Activated CD4-positive, alpha-beta T cell treated with anti-CD3 and anti-CD28 coated beads for 36 hours (primary cell): ENCODE measurements at places on chromosomes 11 and 22. TPM values are rescaled to one million over a fixed set of nuclear protein-coding genes. Genes with fewer than 3 reads are reported as not detected.

- H3K4me1 ChIP-seq: peaks cover 10% of the 10 kb centered on the region
- DNase-seq: peak; percentile 2
- peaks cover 5% of the 10 kb centered on the region for H3K36me3 ChIP-seq
- no peak overlapping the region for H3K4me3 ChIP-seq
- no peak overlapping the region for H3K27ac ChIP-seq
Observed at GRCh38 chr11:2769409-2770095, 69.8 kb upstream of the KCNQ1OT1 start.

The OR10G7 gene
- total RNA-seq: not detected

GRCh38 chr11:125271483-125272091, 107.0 kb downstream of the PKNOX2 start:
- no peaks in the 10 kb centered on the region for H3K36me3 ChIP-seq
- H3K4me3 ChIP-seq: no peak overlapping the region
- no peak for DNase-seq
- H3K27ac ChIP-seq: no peak overlapping the region
- H3K27me3 ChIP-seq: peaks cover 11% of the 10 kb centered on the region

GRCh38 chr11:67054836-67055523, 1.7 kb upstream of the RHOD start:
- H3K4me3 ChIP-seq: no peak overlapping the region
- no peaks in the 10 kb centered on the region for H3K36me3 ChIP-seq
- peaks cover 6% of the 10 kb centered on the region for H3K27me3 ChIP-seq
- H3K4me1 ChIP-seq: peaks cover 17% of the 10 kb centered on the region
- DNase-seq: peak; percentile 53

The MS4A18 gene
- not detected for total RNA-seq

The UPB1 gene
- 0.28 TPM for total RNA-seq

GRCh38 chr22:43477966-43478365, 66.2 kb downstream of the MPPED1 start:
- H3K27me3 ChIP-seq: peaks cover 2% of the 10 kb centered on the region
- H3K27ac ChIP-seq: no peak overlapping the region
- no peaks in the 10 kb centered on the region for H3K36me3 ChIP-seq
- no peak overlapping the region for H3K4me3 ChIP-seq

GRCh38 chr11:134355656-134356055, 23.9 kb downstream of the GLB1L2 start:
- peaks cover 5% of the 10 kb centered on the region for H3K4me1 ChIP-seq
- peaks cover 4% of the 10 kb centered on the region for H3K36me3 ChIP-seq
- DNase-seq: no peak
- peaks cover under 1% of the 10 kb centered on the region for H3K27me3 ChIP-seq
- no peak overlapping the region for H3K4me3 ChIP-seq
- no peak overlapping the region for H3K27ac ChIP-seq

DNA sequence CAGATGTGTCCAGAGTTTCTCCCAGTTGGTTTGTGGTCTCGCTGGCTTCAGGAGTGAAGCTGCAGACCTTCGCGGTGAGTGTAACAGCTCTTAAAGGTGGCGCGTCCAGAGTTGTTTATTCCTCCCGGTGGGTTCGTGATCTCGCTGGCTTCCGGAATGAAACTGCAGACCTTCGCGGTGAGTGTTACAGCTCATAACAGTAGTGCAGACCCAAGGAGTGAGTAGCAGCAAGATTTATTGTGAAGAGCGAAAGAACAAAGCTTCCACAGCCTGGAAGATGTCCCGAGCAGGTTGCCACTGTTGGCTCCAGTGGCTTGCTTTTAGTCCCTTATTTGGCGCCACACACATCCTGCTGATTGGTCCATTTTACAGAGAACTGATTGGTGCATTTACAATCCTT, 1.8 kb upstream of the PGA3 start:
- no peak overlapping the region for H3K4me3 ChIP-seq
- no peaks in the 10 kb centered on the region for H3K36me3 ChIP-seq
- no peak for DNase-seq
- H3K27me3 ChIP-seq: peaks cover 12% of the 10 kb centered on the region

The POU2AF2 gene
- not detected for total RNA-seq

The TRIM49D1 gene
- total RNA-seq: not detected

- H3K4me3 ChIP-seq: no peak overlapping the region
- H3K27me3 ChIP-seq: peaks cover 34% of the 10 kb centered on the region
- no peaks in the 10 kb centered on the region for H3K36me3 ChIP-seq
- no peak overlapping the region for H3K27ac ChIP-seq
- DNase-seq: peak; percentile 75
- H3K4me1 ChIP-seq: peaks cover 41% of the 10 kb centered on the region
Observed at GRCh38 chr11:830295-831117, 2.2 kb upstream of the CD151 start.
